ENCODE measurements at places on chromosomes 4 and X.

GRCh38 chrX:66022632-66023384 is 17.1 kb downstream of the VSIG4 start:
- no peak for DNase-seq

GRCh38 chr4:104064646-104065577 is 345.1 kb upstream of the TACR3 start:
- DNase-seq: no peak

- no peak for DNase-seq
Observed at GRCh38 chr4:40769266-40769665, 19.5 kb downstream of the NSUN7 start.

- DNase-seq: no peak
Observed at GRCh38 chr4:103996064-103996463, 276.3 kb upstream of the TACR3 start.

GRCh38 chr4:91058345-91058744 is 931.2 kb downstream of the CCSER1 start:
- DNase-seq: no peak

GRCh38 chrX:101369687-101370086 is 16.3 kb downstream of the BTK start:
- no peak for DNase-seq

GRCh38 chr4:121226362-121226761 is 62.2 kb upstream of the TNIP3 start:
- no peak for DNase-seq

DNA sequence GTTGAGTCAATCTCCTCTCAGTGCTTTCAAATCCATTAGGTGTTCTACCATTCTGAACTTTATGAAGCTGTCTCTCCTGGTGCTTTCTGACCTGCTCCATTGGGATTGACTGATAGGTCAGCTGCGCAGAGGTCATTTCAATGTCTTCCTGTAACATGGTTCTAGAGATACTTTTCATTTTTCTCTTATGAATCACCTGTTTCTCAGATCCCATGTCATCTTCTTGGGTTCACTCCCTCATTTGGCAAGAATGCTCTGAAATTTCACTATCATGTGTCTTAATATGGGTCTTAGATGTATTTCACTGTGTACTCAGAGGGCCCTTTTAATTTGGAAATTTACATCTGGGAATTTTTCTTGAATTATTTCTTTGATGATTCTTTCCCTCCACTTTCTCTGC is 13.8 kb upstream of the PGM2 start:
- peak; percentile 40 for DNase-seq

DNA sequence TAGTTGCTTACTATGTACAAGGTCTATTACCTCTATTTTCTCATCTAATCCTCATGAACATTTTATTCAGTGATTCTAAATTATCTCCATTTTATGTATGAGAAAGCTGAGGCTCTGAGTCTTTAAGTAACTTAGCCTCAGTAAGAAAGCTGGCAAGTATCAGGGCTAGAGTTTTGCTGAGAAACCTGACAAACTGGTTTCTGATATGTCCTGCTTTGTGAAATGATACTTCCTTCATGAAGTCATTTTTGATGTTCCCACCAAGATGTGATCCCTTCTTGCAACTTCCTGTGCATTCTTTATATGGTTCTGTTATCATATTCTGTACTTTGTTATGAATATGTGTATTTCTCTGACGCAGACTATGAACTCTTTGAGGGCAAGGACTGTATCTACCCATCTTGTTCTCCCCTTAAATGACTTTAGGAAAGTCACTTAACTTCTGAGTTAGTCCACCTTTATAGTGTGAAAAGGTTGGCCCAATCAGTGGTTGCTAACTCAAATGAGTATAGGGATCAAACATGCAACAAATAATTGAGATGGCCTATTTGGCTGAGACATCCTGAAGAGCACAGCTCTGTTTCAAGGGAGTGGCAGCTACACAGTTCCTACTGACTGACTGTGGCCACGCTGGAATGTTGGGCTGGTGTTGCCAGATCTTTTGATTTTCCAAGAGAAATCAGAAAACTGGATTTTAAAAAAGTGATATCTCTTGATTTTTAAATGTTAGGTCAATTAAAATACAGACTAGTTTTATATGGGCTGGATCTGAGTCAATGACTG is 127.9 kb upstream of the AMOT start:
- no peak for DNase-seq

DNA sequence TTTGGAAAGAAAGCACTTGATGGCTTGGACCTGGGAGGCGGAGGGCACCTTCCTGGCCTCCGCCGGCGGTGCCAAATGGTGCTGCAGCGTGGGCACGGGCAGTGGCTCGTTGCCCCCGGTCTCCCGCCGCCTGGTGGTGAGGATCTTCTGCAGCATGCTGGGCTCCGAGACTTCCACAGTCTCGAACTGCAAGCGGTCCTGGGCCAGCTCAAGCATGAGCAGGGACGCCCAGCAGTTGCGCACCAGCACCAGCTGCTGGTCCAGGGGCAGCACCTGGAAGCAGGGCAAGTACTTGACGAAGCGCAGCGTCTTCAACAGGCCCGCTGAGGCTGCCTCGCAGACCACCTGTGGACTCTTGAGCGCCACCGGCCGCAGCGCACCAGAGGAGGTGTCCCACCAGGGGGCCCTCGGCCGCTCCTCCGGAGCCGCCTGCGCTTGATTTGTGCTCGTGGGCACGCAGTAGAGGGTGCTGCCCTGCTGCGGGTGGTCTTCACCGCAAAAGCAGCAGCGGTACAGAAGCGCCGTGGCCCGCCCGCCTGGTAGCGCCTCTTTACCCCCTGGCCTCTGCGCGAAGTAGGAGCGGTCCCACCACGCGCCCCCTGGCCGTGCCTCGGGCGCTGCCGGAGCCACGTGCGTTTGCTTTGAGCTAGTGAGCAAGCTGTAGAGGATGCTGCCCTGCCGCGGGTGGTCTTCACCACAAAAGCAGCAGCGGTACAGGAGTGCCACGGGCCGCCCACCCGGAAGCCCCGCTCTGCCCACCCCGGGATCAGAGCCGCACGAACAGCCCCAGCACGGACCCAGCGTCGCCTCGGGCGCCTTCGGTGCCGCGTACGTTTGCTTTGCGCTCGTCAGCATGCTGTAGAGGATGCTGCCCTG is 689 bp downstream of the NR0B1 start:
- no peak for DNase-seq

DNA sequence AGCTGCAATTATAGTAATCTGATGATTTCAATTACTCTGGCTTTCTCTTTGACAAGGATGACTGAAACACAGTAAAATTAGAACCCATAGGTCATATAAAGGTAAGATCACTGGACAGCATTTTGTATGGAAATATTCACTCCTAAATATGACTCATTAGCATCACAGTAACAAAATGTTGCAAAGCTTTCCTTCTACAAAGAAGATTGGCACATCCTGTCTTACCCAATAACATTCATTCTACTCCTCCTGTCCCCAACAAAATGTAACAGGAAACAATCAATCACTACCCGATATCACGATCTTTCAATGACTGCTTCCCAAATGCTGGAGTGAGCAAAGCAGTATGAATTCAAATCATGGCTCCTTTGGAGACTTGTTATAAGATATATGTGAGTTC is 95.3 kb downstream of the FANCB start:
- DNase-seq: peak; percentile 9

DNA sequence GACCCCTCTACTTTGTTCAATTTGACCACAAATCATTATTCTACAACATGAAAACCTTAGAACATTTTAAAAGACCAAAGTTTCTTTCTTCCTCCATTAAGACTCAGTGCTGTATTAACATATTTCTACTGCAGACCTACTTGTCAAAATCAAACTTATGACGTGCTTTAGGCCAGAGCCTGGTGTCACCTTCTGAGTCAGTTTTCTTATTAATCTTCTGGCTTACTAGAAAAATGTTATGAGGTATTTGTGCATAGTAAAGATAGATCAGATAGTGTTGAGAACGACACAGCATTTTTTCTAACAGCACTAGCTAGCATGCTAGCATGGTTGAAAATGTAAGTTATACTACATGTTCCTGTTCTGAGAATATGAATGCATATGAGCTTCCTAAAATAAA is 333.6 kb upstream of the FAM241A start:
- DNase-seq: no peak

- no peak for DNase-seq
Observed at GRCh38 chrX:9644335-9644734, 121.3 kb downstream of the GPR143 start.

GRCh38 chr4:170089274-170089667 is 485 bp downstream of the AADAT start:
- DNase-seq: peak; percentile 6

DNA sequence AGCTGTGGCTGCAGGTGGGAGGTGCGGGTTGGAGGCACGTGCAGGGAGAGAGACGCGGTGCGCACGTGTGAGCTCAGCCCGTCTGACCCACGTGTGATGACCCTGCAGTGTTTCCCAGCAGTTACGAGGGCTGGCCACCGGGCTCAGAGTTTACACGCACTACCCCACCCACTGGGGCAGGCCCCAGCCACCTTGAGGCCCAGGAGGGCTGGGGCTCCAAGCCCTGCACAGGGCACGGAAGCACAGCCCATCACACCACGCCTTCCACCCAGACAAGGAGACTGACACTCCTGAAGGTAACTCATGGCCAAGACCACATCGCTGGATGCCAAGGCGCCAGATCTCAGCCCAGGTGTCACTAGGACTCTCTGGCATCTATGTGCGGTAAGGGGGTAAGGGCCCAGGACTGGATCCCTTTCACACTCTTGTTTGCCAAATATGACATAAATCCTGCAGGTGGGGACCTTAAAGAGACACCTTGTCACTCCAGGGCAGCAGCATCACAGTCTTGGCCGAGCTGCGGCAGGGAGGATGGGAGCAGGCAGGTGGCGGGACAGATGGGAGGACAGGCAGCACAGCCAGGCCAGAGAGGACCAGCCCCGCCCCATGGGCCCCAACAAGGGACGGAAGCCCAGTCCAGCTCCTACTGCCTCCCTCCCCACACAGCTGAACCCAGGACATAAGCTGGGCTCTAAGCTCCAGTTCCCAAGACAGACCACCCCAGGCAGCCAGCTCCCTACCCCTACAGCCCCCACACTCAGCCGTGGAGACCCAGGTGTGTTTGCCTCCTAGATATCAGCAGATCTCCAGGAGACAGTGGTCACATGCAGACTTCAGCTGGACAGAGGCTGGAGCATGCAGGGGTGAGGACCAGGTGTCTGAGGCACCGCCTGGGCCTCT is 56.8 kb downstream of the ZFYVE28 start:
- DNase-seq: no peak

DNA sequence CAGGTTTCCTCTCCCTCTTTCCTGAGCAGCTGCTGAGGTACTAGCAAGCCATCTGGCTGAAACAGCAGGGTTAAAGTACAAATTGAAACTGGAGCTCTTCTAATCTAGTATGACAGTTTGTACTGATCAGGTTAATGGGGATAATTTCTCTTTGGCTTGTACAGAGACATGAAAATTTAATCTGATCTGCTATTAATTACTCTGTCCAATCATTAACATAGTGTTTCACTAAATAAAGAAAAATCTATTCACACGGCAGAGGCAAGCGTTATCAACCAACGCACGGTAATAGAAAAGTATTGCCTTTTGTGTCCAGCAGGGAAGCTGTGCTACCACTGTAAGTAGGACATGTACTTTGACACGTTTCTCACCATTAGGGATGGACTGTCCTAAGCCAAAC is 71.1 kb downstream of the IGSF1 start:
- no peak for DNase-seq

DNA sequence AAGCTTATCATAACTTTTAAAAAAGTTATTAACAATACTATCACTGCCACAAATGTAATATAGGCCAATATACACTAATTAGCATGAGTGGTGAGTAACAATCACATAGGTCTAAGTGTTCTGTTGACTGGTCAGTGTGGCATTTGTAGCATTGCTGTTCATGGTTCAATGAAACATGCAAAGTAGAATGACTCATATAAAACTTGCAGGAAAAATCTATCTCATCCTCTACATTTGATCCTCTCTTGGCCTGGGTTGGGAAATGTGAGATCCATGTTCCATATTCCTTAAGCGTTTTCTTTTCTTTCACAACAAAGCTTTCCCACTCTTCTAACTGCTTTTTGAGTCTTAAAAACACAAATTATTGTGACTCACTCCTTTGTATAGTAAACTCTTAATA is 1418.7 kb downstream of the FSTL5 start:
- no peak for DNase-seq

DNA sequence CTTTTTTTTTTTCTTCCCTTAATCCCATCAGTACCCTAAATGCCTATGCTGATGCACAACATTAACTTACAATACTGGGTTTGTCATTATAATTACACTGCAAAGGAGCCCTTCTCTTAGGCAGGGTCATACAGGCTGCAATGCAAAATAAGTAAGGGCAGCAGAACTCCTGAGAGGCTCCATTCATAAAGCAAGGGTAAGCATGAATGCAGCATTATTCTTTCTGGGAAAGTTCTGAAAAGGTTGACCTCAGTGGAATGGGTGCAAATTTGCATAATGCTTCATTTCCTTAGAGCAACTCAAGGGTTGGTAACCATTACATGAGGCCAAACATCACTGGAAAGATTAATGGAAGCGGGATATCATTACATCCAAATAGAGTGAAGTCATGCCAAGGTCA is 789.2 kb downstream of the KLHL13 start:
- no peak for DNase-seq

- peak; percentile 30 for DNase-seq
Observed at GRCh38 chr4:113575401-113575800, 186.1 kb downstream of the CAMK2D start.

- no peak for DNase-seq
Observed at GRCh38 chrX:65127842-65128241, 151.6 kb upstream of the ZC4H2 start.

DNA sequence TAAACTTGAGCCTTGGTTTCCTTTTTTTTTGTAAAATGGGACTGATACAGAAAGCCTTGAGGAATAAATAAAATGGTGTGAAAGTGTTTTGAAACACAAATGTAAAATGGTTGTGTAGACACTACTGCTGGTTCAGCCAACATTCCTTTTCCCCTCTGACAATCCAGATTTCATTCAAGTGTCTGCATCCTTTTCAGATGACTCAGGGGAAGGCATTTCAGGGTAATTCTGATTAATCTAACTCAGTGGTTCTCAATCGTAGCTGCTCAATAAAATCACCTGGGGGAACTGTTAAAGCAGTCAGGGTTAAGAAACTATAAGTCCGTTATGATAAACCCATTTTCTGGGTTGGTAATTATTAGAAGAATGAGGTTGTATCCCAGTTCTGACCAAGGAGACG is 4.6 kb downstream of the ARHGAP10 start:
- peak; percentile 73 for DNase-seq

DNA sequence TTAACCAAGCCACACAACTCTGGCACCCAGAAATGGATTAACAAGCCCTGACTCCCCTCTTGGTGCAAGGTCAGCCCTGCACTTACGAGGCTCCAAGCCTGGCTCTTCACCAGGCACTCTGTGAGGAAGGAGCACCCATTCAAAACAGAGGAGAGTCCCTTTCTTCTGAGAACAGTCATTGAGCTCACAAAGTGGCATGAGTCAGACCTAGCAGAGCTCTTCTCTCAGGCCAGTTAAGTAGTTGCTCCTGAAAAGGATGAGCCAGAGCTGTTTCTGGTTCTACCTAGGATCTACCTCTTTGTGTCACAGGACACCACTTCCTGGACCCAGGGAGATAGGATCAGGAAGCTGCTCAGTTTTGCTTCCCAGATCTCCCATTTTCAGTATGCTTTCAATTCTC is 48.2 kb downstream of the EVC2 start:
- DNase-seq: peak; percentile 43

Measured in HFFc6 (cell line).